ENCODE measurements at places on chromosomes 7 and 10. TPM values are rescaled to one million over a fixed set of nuclear protein-coding genes. Genes with fewer than 3 reads are reported as not detected.

GRCh38 chr7:155497149-155497901 lies 39.4 kb downstream of the EN2 start:
- no peaks in the 10 kb centered on the region for H3K27me3 ChIP-seq
- no peak overlapping the region for H3K4me3 ChIP-seq

The SIRT1 gene
- 37.1 TPM for total RNA-seq

GRCh38 chr10:56902554-56902953 lies 541.5 kb upstream of the ZWINT start:
- H3K27ac ChIP-seq = no peak overlapping the region
- no peak for DNase-seq
- no peaks in the 10 kb centered on the region for H3K36me3 ChIP-seq

DNA sequence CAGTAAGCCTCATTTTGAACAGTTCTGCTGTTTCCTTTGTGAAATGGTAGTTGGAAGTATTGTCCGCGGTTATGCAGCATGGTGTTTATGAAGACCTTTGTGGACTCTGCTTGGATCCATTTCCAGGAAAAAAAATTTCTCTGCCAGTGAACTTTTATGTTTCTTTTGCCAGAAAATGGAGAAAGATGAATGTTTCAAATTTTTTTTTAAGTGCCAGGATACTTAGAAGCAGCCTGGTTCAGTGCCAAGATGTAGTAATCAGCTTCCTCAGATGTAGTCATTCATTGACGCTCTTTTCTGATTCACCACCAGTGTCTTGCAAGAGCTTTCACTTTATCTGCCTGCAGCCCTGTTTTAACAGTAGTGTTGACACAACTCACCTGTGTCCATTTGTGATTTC lies 258.2 kb downstream of the SDK1 start:
- H3K36me3 ChIP-seq = no peaks in the 10 kb centered on the region
- H3K27ac ChIP-seq = no peak overlapping the region
- no peaks in the 10 kb centered on the region for H3K27me3 ChIP-seq
- H3K4me1 ChIP-seq = peaks cover 8% of the 10 kb centered on the region

DNA sequence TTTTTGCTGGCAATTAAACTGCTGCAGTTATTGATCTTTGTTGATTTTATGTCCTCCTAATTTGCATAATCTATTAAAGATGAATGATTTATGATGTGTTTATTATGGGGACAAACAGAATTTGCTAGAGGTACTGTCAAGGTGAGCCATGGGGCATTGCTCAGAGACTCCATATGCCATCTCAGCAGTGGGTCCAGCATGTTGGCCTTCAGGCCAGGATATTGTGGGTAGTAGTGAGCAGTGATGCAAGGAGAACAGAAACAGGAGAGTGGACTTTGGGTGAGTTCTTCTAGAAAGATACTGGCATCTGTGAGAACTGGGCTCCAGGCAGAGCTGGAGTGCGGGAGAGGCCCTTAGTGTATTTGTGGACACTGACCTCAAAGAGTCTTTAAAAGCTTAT lies 65.9 kb downstream of the PAX2 start:
- H3K36me3 ChIP-seq = no peaks in the 10 kb centered on the region
- no peaks in the 10 kb centered on the region for H3K4me1 ChIP-seq
- DNase-seq = no peak
- H3K27me3 ChIP-seq = peaks cover 48% of the 10 kb centered on the region
- no peak overlapping the region for H3K27ac ChIP-seq

GRCh38 chr7:29230871-29231345 lies 36.3 kb downstream of the CHN2 start:
- no peak overlapping the region for H3K4me3 ChIP-seq
- H3K4me1 ChIP-seq = no peaks in the 10 kb centered on the region
- no peak overlapping the region for H3K27ac ChIP-seq
- no peaks in the 10 kb centered on the region for H3K27me3 ChIP-seq
- DNase-seq = no peak
- H3K36me3 ChIP-seq = no peaks in the 10 kb centered on the region

DNA sequence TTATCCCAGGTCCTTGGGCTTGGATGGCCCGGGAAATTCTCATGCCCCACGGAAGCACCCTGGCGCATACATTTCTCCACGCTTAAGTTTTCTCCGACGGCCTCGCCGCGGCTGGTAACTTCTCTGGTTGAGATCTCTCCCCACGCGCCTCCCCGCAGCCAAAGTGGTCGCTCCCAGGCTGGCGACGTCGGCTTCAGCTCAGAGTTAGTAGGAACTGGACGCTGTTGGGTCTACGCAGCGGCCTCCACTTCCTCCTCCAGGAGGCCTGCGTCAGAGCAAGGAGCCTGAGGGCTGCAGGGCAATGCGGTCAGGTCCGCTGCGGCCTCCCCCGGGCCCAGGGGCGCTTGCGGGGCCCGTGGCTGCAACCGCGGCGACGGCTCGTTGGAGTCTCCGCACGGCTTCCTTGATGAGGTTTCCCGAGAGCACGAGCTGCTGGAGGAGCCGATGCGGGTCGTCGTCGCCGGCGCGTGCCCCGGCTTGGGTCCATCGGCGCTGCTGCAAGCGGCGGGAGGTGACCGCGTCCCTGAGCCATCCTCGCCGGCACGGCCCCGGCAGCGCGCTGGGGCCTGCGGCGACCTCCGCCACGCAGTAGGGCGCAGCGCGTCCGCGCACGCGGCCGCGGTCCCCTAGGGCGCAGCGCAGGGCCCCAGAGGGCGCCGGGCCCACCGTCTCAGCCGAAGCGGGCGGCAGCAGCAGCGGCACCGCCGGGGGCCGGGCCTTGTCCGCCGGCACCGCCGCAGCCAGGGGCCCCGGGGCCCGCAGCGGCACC lies 744 bp downstream of the FRAT2 start:
- no peaks in the 10 kb centered on the region for H3K27me3 ChIP-seq
- peak overlapping the region; percentile 92 for H3K4me3 ChIP-seq
- peak overlapping the region; percentile 95 for H3K27ac ChIP-seq

The TSPAN15 gene
- 72.8 TPM for total RNA-seq

DNA sequence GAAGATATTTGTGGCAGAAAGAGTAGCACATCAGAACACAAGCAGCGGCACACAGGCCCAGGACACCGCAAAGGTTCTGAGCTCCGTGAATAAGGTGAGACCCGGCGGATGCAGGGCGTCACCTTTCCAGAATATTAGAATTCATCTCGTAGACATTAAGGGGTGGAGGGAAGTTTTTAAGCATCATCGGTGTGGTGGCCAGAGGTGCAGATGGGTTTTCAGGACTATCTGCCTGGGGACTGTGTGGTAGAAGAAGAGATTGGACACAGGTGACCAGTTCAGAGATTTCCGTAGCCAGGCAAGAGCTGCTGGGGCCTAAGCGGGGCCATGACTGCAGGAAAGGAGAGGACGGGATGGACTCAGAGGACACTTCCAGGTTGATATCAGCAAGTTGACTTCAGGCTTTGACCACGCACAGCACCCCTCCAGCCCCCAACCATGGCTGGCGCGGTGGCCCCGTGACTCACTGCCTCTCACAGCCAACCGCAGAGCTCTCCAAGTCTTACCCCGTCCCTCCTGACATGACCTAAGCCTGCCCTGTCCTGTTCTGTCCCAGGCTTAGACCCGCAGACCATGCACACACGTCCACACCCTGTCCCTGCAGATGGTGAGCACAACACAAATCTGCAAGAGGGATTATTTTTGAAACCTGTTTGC lies 97.2 kb downstream of the OAT start:
- peak; percentile 29 for DNase-seq
- H3K27ac ChIP-seq = no peak overlapping the region
- H3K4me3 ChIP-seq = no peak overlapping the region
- H3K27me3 ChIP-seq = no peaks in the 10 kb centered on the region
- H3K4me1 ChIP-seq = no peaks in the 10 kb centered on the region
- H3K36me3 ChIP-seq = no peaks in the 10 kb centered on the region

The ADCYAP1R1 gene
- total RNA-seq = 17.6 TPM

The DNAAF5 gene
- 13.2 TPM for total RNA-seq

DNA sequence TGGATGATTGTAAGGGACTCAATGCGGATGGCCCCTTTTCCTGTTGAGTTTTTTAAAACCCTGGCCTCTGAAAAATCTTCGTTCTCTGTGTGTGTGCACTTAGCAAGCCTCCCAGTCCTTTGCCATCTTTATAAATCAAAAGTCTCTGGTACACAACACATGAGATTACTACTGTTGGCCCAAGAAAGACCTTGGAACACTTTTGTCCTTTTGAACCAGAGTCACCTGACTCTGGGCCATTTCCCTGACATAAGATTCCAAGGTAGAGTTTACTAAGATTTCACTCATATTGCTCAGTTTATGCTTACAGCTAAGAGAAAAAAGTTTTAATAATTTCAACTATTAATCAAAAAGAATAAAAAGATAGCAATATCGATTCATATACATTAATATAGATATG lies 64.7 kb upstream of the IFRD1 start:
- H3K4me3 ChIP-seq = no peak overlapping the region
- DNase-seq = no peak
- no peaks in the 10 kb centered on the region for H3K27me3 ChIP-seq
- no peaks in the 10 kb centered on the region for H3K4me1 ChIP-seq
- H3K27ac ChIP-seq = no peak overlapping the region
- no peaks in the 10 kb centered on the region for H3K36me3 ChIP-seq

DNA sequence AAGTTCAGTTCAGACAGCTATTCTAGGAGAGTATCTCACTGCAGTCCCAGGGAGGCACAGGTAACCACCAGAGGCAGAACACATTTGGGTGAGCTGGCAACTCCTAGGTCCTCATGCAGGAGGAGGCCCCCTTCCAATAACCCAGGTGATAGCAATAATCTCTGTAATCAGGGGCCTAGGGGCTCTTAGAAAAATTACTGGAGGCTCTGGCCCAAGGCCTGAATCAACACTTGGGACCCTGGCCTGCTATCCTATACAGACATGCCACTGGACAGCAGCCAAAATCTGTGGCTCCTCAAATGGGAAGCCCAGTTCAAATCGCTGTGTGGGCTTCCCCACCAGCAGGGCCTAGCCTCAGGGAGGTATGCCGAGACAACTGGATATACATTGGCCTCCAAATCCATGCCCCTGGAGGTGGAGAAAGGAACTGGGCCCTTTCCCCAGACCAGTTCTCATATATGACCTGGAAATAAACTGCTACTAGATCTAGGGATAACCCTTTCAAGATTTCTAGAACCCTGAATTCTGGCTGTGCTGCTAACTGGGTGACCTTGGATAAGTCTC lies 1.6 kb downstream of the AVPI1 start:
- peak; percentile 73 for DNase-seq
- peak overlapping the region; percentile 92 for H3K27ac ChIP-seq
- H3K27me3 ChIP-seq = no peaks in the 10 kb centered on the region
- H3K4me3 ChIP-seq = peak overlapping the region; percentile 69

DNA sequence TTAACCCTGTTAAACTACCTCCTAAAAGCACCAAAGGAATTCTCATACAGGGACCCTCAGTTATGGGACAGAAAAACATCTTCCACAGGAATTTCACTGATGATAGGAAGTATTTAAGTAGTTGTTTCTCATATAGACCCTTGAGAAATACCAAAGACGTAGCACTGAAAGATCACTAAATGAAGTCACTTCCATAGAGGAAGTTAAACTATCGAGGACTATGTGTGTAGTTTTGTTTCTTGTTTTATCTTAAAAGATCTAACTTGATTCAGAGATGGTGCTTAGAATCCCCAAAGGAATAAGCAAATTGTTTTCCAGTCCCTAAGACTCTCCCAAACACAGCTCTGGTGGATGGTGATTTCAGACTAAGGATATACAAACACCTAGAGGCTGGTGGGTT lies 94.8 kb upstream of the AFAP1L2 start:
- H3K27me3 ChIP-seq = no peaks in the 10 kb centered on the region
- no peak for DNase-seq
- H3K36me3 ChIP-seq = no peaks in the 10 kb centered on the region
- no peaks in the 10 kb centered on the region for H3K4me1 ChIP-seq

GRCh38 chr10:35781643-35782035 lies 139.5 kb upstream of the FZD8 start:
- H3K4me1 ChIP-seq = peaks cover 3% of the 10 kb centered on the region
- H3K4me3 ChIP-seq = no peak overlapping the region
- no peaks in the 10 kb centered on the region for H3K36me3 ChIP-seq
- DNase-seq = no peak
- no peaks in the 10 kb centered on the region for H3K27me3 ChIP-seq

- H3K4me3 ChIP-seq = no peak overlapping the region
- DNase-seq = no peak
- no peak overlapping the region for H3K27ac ChIP-seq
- H3K27me3 ChIP-seq = no peaks in the 10 kb centered on the region
- H3K4me1 ChIP-seq = no peaks in the 10 kb centered on the region
Observed at GRCh38 chr7:26659121-26659520, 205.3 kb downstream of the SKAP2 start.

DNA sequence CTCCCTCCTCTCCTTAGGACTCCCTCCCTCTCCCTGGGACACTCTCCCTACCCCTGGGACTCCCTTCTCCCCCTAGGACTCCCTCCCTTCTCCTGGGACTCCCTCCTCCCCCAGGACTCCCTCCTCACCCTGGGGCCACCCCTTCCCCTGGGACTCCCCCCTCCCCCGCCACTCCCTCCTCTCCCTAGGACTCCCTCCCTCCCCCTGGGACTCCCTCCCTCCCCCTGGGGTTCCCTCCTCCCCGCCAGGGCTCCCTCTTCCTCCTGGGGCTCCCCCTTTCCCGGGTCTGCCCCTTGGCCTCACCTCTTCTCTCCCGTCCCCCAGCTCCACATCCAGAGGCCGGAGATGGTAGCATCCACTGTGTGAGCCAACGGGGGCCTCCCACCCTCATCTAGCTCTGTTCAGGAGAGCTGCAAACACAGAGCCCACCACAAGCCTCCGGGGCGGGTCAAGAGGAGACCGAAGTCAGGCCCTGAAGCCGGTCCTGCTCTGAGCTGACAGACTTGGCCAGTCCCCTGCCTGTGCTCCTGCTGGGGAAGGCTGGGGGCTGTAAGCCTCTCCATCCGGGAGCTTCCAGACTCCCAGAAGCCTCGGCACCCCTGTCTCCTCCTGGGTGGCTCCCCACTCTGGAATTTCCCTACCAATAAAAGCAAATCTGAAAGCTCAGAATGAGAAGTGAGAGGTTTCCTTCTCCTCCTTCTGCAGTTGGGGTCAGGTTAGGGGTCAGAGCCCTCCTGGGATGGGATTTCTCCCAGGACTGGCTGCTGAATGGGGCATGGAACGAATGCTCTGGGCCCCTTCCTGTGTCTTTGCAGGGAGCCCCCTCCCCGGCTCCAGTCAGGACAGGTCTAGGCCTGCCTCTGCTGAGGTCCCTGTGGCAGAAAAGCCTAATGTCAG lies 1.4 kb upstream of the MUC17 start:
- no peak overlapping the region for H3K4me3 ChIP-seq
- H3K27ac ChIP-seq = no peak overlapping the region
- no peaks in the 10 kb centered on the region for H3K36me3 ChIP-seq
- H3K27me3 ChIP-seq = no peaks in the 10 kb centered on the region

GRCh38 chr10:4373612-4374011 lies 452.4 kb upstream of the AKR1E2 start:
- no peaks in the 10 kb centered on the region for H3K36me3 ChIP-seq
- H3K27ac ChIP-seq = no peak overlapping the region
- H3K4me1 ChIP-seq = no peaks in the 10 kb centered on the region
- no peak overlapping the region for H3K4me3 ChIP-seq
- no peaks in the 10 kb centered on the region for H3K27me3 ChIP-seq

GRCh38 chr10:22097696-22098095 lies 94.2 kb upstream of the DNAJC1 start:
- H3K36me3 ChIP-seq = no peaks in the 10 kb centered on the region
- H3K4me1 ChIP-seq = no peaks in the 10 kb centered on the region
- no peak overlapping the region for H3K27ac ChIP-seq
- no peak for DNase-seq

All from sigmoid colon (tissue), 7 donors.